ENCODE measurements at places on chromosomes 16 and 17. TPM values are rescaled to one million over a fixed set of nuclear protein-coding genes. Genes with fewer than 3 reads are reported as not detected.

The TPSD1 gene
- polyA plus RNA-seq = not detected

The INCA1 gene
- polyA plus RNA-seq = 0.21 TPM

The STH gene
- polyA plus RNA-seq = not detected

The NPW gene
- polyA plus RNA-seq = not detected

The SLC38A8 gene
- not detected for polyA plus RNA-seq

The CDRT15 gene
- not detected for polyA plus RNA-seq

The GUCY2D gene
- polyA plus RNA-seq = 0.42 TPM

The CEP295NL gene
- not detected for polyA plus RNA-seq

DNA sequence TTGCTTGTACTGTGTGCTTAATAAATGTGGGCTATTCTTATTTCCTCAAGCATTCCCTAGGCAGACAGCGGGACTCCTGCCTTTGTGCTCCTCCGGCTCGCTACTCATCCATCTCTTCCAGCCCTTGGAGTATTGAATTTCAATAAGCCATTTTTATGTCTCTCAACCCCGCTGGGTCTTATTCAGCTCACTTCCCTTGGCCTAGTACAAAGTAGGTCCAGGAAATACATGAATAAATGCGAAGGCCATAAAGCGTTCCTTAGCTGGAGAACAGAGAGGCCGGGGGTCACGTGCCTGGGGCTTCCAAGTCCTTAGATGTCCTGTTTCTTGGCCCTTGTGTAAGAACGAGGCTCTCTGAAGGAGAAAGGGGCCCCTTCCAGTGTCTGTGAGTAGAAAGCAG, 236.7 kb upstream of the ASIC2 start:
- H3K27ac ChIP-seq = no peak overlapping the region
- no peak overlapping the region for H3K4me3 ChIP-seq
- no peak for DNase-seq
- H3K27me3 ChIP-seq = peaks cover 3% of the 10 kb centered on the region

GRCh38 chr17:16934133-16934795, 37.7 kb downstream of the TNFRSF13B start:
- H3K27ac ChIP-seq = no peak overlapping the region
- H3K4me3 ChIP-seq = no peak overlapping the region
- no peaks in the 10 kb centered on the region for H3K36me3 ChIP-seq
- no peak for DNase-seq
- H3K4me1 ChIP-seq = no peaks in the 10 kb centered on the region

DNA sequence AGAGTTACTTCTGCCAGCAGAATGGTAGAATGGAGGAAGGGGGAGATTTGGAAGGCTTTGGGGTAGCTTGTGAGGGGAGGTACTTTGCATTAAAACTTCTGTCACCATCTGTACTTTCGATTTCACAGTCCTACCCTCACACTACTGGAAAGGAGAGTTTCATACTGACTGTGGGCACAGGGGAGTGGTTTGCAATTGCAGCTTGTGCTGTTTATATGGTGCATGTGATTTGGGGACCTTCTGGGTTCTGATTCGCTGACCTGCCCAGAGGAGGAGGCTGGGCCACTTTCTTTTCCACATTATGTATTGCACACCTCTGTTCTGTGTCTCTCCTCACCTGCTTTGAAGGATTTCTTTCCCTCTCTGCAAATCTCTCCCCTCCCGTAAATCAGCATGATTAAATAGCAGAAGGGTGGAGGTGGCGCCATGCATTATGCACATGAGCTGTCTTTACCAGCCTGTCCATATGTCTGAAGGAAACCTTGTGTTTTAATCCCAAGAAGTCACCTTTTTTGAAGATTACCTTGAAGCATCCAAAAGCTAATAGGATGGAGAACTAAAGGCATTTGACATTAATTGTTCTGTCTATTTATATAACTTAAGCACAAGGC, 90.9 kb downstream of the RBFOX1 start:
- no peak overlapping the region for H3K4me3 ChIP-seq
- H3K27me3 ChIP-seq = no peaks in the 10 kb centered on the region
- H3K36me3 ChIP-seq = no peaks in the 10 kb centered on the region

GRCh38 chr16:80147026-80147655, 393.7 kb upstream of the DYNLRB2 start:
- H3K36me3 ChIP-seq = no peaks in the 10 kb centered on the region
- DNase-seq = no peak
- H3K4me1 ChIP-seq = no peaks in the 10 kb centered on the region

GRCh38 chr17:51015145-51015558, 105.5 kb downstream of the SPAG9 start:
- peaks cover 8% of the 10 kb centered on the region for H3K36me3 ChIP-seq
- H3K4me3 ChIP-seq = no peak overlapping the region
- no peak for DNase-seq

- peaks cover 12% of the 10 kb centered on the region for H3K36me3 ChIP-seq
- H3K27me3 ChIP-seq = no peaks in the 10 kb centered on the region
- no peak overlapping the region for H3K27ac ChIP-seq
- peaks cover 36% of the 10 kb centered on the region for H3K4me1 ChIP-seq
- no peak for DNase-seq
Observed at GRCh38 chr17:57110152-57110542, 25.1 kb downstream of the AKAP1 start.

DNA sequence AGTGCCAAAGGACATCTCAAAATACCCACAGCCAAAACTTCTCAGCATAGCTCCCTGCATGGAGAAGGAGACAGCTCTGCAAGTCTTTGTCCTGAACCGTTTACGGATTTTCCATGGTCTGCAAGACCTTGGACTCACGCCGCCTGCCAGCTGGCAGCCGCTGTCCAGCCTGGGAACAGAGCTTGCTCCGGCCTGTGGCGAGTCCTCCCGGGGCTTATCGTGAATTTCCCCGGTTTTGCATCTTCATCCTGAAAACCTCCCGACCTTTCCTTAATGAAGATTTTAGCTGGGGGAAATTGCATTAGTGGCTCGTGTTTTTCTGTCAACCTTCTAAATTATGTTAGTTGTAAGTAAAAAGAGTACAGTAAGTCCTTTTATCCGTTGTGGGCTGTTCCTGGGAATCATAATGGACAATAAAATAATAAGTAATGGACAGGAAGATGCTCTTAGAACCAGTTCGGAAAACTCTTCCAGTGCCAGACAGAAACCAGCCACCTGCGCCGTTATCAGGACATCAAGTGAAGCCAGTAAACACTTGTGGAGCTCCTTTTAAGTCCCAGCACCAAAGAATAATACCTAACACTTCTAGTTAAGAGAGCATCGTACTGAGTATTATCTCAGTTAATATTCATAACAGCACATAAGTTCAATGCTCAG, 112.4 kb upstream of the NOL11 start:
- no peaks in the 10 kb centered on the region for H3K36me3 ChIP-seq
- H3K4me1 ChIP-seq = peaks cover 20% of the 10 kb centered on the region
- H3K4me3 ChIP-seq = no peak overlapping the region
- H3K27me3 ChIP-seq = no peaks in the 10 kb centered on the region
- no peak overlapping the region for H3K27ac ChIP-seq

DNA sequence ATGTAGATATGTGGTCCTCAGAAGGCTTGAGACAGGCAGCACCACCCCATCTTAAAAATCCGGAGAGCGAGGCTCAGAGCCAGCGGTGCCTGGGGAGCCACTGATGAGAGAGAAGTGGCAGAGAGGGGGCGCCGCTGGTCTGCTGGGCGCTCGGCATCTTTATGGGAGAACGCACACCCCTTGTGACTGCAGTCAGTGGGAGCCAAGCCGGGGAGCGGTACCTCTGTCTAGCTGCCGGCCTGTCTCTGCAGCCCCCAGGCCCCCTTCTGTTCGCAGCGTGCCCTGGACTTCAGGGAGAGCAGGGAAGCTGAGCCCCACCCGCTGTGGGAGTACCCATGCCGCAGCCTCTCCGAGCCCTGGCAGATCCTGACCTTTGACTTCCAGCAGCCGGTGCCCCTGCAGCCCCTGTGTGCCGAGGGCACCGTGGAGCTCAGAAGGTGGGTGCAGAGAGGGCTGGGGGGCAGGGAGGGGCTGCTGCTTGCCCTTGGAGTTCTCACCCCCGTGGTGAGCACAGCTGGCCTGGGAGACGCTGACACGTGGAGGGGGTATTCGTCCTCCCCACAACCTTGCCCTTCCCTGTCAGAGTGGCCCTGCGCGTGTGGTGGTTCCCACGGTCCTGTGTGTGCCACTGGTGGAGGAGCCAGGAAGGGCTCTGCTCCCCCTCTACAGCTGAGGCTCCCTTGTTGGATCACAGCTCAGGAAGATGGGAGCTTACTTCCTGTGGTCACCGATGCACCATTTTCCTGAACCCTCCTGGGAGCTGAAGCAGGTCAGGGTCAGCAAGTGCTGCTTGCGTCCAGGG, 44.8 kb downstream of the PRMT7 start:
- no peak overlapping the region for H3K4me3 ChIP-seq
- peaks cover 3% of the 10 kb centered on the region for H3K4me1 ChIP-seq
- H3K27ac ChIP-seq = no peak overlapping the region
- no peak for DNase-seq

GRCh38 chr16:72649254-72649944, 398.5 kb downstream of the ZFHX3 start:
- H3K36me3 ChIP-seq = no peaks in the 10 kb centered on the region
- no peaks in the 10 kb centered on the region for H3K4me1 ChIP-seq
- H3K4me3 ChIP-seq = no peak overlapping the region
- DNase-seq = no peak

- no peak for DNase-seq
- H3K4me3 ChIP-seq = no peak overlapping the region
- H3K27ac ChIP-seq = no peak overlapping the region
- H3K36me3 ChIP-seq = no peaks in the 10 kb centered on the region
- H3K27me3 ChIP-seq = no peaks in the 10 kb centered on the region
Observed at GRCh38 chr17:57221366-57222350, 34.7 kb upstream of the MSI2 start.

GRCh38 chr16:66569827-66570405, 3.7 kb downstream of the CMTM1 start:
- peaks cover 12% of the 10 kb centered on the region for H3K4me1 ChIP-seq
- DNase-seq = no peak
- H3K27ac ChIP-seq = no peak overlapping the region
- H3K4me3 ChIP-seq = no peak overlapping the region
- H3K27me3 ChIP-seq = no peaks in the 10 kb centered on the region

DNA sequence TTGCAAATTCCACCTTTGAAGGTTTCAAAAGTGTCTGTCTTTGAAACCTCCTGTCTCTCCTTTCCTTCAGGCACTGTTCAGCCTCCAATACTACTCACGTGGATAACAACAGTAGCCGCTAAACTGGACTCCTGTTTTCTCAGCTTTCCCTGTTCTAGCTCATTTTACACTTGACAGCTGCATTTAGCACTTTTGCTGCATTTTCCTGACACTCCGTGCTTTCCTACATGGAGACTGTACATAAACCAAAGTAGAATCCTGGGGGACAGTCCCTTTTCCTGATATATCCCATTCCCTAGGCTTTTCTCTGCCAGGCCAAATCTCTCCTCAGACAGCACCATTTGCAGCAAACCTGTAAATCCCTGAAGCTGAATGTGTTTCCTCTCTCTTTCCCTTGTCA, 3.6 kb downstream of the CCL5 start:
- no peak overlapping the region for H3K4me3 ChIP-seq
- H3K4me1 ChIP-seq = peaks cover 5% of the 10 kb centered on the region
- DNase-seq = no peak
- H3K27me3 ChIP-seq = no peaks in the 10 kb centered on the region
- no peak overlapping the region for H3K27ac ChIP-seq

- H3K4me3 ChIP-seq = peak within 1 kb of the TSS; percentile 86
- no peak within 1 kb of the TSS for H3K27ac ChIP-seq
- peaks cover 7% of the 10 kb centered on the region for H3K27me3 ChIP-seq
- no peaks in the 10 kb centered on the region for H3K36me3 ChIP-seq
- H3K4me1 ChIP-seq = peaks cover 33% of the 10 kb centered on the region
Observed at GRCh38 chr16:4315186-4316107, at the start of gene GLIS2. GLIS2 (plus strand) TSS chr16:4316067; CDS start chr16:4332281, 16,214 bp downstream.
